ENCODE measurements at places on chromosomes 7 and 10.
A peak's percentile ranks its signal among the peaks of the same experiment; 100 is the strongest.

- DNase-seq = no peak
Measured at GRCh38 chr10:105509517-105509916, 868.4 kb downstream of the SORCS3 start.

- DNase-seq = peak; percentile 28
Measured at GRCh38 chr10:87547734-87548311, 43.1 kb downstream of the MINPP1 start.

DNA sequence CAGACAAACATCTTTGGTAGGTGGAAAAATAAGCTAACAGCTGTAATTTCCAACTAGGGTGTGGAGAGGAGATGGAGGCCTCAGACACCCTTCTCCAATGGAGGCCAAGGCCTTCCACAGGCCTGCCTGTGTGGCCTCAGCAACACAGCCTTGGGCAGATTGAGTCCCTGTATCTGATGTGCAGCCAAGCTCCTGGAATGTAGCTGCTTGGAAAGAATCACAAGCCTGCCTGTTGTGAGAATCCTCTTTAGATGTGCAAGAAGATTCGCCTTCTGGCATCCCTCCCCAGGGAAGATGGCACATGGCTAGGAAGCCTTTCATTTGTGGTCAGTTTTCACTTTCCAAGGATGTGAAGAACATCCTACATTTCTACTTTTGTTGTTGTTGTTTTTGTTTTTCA is 684.0 kb downstream of the GRID1 start:
- no peak for DNase-seq

GRCh38 chr7:138116141-138116540 is 39.9 kb downstream of the AKR1D1 start:
- peak; percentile 64 for DNase-seq

GRCh38 chr10:8103543-8103942 is 49.1 kb downstream of the GATA3 start:
- DNase-seq = no peak

GRCh38 chr7:138699661-138700060 is 1.5 kb downstream of the SVOPL start:
- no peak for DNase-seq

DNA sequence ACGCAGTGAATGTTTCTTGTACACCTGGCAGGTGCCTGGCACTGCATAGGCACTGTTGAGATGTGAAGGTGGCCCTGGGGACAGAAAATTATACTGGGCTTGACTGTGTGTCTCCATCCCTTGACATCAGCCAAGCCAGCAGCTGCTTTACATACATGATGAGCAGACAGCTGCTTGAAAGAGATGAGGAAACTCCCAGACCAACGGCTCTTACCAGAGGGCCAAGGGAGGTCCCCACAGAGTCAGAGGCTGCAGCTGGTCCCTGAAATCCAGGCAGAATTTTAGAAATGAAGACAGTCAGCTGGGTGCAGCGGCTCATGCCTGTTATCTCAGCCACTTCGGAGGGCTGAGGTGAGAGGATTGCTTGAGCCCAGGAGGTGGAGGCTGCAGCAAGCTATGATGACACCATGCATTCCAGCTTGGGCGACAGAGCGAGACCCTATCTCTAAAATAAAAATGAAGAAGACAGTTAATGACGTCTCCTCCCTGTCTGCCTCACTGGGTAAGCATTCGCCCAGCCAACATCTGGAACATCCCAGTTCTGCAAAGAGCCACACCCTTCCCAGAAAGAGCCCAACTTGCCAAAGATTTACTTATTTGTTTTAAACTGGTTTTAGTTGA is 17.6 kb downstream of the LIMK1 start:
- DNase-seq = no peak

DNA sequence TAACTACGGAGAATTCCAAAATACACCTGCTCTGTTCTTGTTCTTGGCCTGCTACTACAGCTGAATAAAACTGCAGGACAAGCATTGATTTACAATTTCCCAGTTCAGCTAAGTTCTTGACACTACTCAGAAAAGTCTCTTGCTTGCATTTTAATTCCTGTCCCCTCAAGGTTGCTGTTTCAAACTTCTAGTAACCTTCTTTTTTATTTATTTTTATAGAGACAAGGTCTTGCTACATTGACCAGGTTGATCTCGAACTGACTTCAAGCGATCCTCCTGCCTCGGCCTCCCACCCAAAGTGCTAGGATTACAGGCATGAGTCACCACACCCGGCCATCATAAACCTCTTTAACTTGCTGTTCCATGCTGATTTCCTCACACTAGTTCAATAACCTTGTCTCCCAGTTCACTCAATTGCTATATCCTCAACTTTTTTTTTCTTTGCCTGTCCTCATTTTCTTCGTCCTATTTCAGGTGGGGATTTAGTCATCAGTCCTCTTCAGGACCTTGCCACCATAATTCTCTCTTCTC is 79.9 kb downstream of the ARHGAP21 start:
- DNase-seq = no peak

- no peak for DNase-seq
Measured at GRCh38 chr7:1100834-1101562, 13.1 kb downstream of the GPER1 start.

- DNase-seq = no peak
Measured at GRCh38 chr7:12728192-12728538, 40.7 kb downstream of the ARL4A start.

GRCh38 chr10:114403541-114404161 is 651 bp downstream of the AFAP1L2 start:
- no peak for DNase-seq

DNA sequence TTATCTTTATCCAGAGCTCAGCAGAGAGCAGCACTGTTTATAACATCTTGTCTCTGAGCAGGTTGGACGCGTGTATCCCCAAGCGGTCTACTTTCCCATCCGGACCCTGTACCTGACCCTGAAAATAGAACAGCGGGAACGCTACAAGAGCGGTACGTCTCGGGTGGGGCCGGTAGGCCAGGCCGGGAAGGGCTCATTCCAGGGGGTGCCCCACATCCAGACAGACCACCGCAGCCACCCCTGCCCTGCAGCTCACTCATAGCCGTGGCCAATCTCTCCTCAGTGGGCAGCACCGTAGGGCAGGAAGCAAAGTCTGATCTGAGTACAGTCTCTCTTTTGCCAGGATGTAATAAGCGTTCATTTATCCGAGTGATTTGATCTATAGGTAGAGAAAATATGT is 113.7 kb downstream of the TRRAP start:
- no peak for DNase-seq

DNA sequence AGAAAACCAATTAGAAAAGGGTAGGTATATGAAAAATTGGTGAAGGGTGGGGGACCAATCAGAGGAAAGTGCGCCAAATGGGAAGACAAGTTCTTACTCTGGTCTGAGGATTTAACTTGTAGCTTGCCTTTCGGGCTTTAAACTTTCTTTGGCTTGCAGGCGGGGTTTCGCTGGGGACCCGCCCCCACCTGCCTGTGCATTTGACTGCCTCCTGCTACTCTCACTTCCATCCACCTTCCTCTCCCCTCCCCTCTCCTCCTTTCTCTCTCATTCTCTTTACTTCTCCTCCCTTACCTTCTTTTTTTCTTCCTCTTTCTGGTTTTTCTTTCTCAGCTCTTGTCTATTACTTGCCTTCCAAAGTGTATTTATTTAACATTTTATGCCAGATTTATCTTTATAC is 278.8 kb downstream of the DNAJB9 start:
- DNase-seq = no peak

- no peak for DNase-seq
Measured at GRCh38 chr10:118112543-118113125, 65.9 kb upstream of the RAB11FIP2 start.

DNA sequence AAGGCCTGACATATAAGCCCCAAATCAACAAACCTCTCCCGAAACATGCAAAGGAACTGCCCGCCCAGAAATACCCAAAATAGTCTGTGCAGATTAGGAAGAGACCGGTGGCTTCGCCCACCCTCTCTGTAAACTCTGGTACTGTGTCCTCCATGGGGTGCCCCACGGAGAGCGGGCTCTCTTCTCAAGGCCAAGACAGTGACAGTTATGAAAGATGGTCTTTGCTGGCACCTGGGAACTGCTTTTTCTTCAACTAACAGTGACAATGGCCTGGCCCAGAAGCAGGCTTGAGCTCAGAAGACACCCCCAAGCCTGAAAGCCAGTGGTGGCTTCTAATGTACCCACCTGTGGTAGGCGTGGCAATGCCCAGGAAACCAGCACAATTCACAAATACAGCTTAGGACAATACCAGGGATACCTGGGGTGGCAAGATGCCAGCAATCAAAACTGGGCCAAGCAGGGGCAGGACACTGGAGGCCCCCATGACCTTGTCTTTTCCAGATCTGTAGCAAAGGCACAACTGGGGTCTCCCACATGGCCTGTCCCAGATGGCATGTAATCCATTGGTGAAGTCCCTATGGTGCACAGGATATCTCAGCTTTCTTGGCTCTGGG is 107.6 kb downstream of the NEURL1 start:
- DNase-seq = no peak

DNA sequence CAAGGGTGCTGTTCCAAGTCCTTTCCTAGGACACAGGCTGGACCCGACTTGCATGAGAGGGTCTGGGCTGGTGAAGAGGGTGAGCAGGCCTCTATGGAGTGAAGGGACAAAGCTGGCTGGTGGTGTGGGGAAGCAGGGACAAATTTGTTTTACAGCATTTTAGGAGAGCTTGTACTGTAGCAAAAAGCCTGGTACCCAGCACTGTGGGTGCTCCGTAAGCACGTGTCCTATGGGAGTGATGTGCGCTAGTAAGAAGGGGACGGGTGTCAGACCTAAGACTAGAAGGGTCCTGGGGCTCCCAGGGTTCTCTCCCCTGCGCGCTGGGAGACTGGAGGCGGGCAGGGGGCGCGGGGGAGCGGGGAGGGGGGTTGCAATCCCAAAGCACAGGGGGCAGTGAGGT is 391 bp downstream of the NOBOX start:
- no peak for DNase-seq

DNA sequence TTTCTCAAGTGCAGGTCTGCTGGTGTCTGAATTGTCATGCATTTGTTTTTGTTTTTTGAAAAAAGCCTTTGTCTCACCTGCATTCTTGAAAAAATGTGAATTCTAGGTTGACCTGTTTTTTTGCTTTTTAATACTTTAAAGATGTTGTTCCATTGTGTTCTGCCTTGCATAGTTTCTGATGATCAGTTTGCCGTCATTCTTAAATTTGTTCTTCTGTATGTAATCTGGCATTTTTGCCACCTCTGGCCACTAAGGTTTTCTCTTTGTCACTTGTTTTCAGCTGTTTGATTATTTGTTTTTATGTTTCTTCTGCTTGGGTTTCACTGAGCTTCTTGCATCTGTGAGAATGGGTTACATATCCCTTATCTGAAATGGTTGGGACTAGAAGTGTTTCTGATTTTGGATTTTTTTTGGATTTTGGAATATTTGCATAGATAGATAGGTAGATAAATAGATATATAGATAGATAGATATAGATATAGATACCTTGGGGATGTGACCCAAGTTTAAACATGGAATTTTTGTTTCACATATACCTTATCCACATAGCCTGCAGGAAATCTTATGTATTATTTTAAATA is 16.5 kb downstream of the MGMT start:
- no peak for DNase-seq

GRCh38 chr10:110304780-110305421 is at the start of gene SMNDC1:
Gene SMNDC1 (minus strand): TSS chr10:110304920. CDS start chr10:110303587, 1,333 bp downstream.
- peak; percentile 99 for DNase-seq

GRCh38 chr7:4794591-4795350 is 19.3 kb downstream of the AP5Z1 start:
- no peak for DNase-seq

DNA sequence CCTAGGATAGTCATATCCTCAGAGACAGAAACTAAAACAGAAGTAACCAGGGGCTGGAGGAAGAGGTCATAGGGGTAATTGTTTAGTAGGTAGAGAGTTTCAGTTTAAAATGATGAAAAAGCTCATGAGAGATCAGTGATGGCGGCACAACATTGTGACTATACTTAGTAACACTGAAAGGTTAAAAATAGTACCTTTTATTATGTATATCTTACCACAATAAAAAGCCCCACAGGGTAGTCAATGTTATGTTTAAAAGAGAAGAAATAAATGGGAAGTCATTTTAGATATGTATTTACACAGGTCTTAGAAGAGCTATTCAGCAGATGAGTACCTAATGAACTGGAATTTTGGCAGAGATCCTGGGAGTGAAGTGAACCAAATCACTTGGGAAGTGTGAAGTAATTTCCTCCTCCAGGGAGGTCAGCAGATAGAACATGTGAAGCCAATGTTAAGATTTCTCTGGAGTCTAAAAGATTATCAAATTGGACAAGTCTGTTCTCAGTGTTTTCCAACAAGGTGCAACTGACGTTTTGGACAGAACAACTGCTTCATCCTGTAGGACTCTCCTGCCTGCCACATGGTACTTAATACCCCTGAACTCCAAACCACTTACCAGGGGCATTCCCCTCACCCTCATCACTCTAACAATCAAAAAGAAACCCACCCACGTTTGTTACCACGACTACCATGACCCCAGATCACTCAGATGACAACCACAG is 6.4 kb downstream of the CDCA7L start:
- DNase-seq = peak; percentile 22

DNA sequence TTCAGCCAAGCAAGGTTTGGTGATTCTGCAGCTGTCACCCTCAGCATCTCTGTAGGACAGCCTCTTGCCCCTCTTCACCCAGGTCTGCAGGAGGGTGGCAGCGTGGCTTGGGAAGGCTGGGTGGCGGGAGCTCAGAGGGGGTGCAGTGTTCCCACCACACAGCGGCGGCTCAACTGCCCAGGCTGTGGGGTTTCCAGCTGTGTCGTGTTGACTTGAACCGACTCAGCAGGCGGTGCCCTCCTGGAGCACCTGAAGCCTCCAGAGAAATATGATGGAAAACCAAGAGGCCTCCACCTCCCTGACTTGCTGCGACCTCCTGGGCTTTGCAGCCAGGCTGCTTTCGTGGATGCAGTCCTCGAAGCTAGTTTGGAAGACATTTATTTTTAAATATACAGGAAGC is 68.0 kb upstream of the KLF6 start:
- no peak for DNase-seq

- DNase-seq = no peak
Measured at GRCh38 chr7:78389022-78389421, 590.4 kb downstream of the PHTF2 start.

DNA sequence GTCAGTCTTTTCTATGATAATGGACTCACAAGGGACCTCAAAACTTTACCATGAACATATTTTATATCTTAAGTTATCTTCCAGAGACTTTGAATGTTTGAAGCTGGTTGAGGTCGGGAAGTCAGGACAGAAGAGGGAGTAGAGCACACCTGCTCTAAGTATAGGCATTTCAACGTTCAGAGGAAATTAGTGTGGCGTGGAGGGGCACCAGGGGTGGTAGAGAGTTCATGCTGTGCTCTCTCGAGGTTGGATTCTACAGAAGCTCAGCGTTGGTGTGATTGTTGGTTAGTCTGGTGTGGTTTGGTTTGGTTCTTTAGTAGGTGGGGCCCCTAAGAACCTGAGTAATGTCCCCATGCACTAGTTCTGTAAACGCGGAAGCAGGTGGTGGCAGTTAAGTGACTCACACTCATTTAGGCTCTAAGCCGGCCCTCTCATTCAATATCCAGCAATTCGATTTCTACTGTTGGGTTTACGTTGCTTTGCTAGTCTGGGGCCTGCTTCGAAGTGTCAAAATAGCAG is 19.8 kb downstream of the CNTNAP2 start:
- DNase-seq = no peak

GRCh38 chr10:97577701-97578100 is 5.1 kb downstream of the ANKRD2 start:
- DNase-seq = no peak

Data from suppressor macrophage treated with lipopolysaccharide for 4 hours (primary cell).